ENCODE measurements at places on chromosomes 1 and 21.
A peak's percentile ranks its signal among the peaks of the same experiment; 100 is the strongest.

DNA sequence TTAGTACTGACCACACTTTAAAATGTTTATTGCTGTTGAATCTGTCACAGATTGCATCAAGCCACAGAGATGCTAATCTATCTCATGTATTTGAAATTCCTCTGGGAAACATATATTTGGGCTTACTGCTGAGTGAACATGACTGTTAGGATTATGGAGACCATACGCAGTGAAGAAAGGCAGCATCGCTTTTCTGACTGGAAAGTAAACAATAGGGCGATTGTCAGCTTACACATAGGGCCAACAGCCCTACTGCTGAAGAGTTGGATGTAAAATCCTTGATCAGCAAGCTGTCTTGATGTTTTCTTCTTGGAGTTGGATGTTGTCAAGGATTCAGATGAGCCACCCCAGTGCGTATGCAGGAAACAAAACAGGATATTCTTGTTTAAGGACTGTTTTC, 368.7 kb upstream of the ADGRL2 start:
- DNase-seq = no peak

- no peak for DNase-seq
Observed at GRCh38 chr1:103561643-103562395, 9.6 kb upstream of the AMY2B start.

GRCh38 chr21:29104239-29104708, 26.2 kb upstream of the MAP3K7CL start:
- DNase-seq = no peak

DNA sequence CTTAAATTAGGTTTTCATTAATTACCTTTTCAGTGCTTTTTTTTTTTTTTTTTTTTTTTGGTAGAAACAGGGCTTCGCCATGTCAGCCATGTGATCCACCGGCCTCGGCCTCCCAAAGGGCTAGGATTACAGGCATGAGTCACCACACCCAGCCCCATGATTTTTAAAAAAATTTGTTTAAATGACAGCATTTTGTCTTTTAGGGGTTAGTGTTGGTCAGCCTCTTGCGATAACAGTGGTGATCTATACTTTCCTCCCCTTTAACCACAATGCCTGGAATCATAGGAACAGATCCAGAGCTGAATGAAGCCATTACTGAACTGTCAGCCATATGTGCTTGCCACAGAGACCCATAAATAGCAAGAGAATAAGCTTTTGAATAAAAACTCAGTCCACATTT, 73.9 kb downstream of the CACHD1 start:
- no peak for DNase-seq

- DNase-seq = peak; percentile 71
Observed at GRCh38 chr1:25922056-25922970, 16.1 kb upstream of the STMN1 start.

Data from testis (tissue), 5 donors.